ENCODE measurements at places on chromosomes 5 and 9.

GRCh38 chr5:6492934-6493333, 44.3 kb downstream of the UBE2QL1 start:
- no peak for DNase-seq

DNA sequence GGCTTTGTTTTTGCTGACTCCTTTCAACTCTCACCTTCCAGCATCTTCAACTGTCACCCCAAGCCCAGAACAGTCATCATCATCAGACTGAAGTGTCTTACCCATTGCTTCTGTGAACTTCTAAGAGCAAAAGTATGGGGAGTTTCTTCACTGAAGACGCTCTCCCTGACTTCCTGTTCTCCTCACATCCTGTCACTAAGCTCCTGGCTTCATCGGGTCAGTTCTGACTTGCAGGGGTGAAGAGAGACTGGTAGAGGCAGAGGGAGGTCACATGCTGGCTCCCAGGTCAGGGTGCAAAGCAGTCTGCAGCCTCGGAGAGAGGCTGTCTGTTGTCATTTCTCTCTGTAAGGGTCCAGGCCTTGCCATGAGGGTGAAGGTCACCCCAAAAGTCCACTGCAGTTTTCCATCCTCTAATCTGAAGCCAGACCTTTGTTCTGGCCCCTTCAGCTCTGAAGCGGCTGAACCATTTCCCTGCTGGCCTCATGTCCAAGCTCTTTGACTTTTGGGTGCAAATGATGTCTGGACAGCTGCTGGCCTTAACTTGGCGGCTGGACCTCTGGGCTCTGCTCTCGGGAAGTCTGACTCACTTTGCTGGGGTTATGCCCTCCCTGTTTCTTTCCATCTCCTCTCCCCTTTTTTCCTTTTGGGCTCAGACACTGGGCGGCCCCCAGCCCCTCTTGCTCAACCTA, 305.0 kb downstream of the RAB3C start:
- no peak for DNase-seq

GRCh38 chr5:150596313-150596712, 44.1 kb upstream of the SYNPO start:
- no peak for DNase-seq

DNA sequence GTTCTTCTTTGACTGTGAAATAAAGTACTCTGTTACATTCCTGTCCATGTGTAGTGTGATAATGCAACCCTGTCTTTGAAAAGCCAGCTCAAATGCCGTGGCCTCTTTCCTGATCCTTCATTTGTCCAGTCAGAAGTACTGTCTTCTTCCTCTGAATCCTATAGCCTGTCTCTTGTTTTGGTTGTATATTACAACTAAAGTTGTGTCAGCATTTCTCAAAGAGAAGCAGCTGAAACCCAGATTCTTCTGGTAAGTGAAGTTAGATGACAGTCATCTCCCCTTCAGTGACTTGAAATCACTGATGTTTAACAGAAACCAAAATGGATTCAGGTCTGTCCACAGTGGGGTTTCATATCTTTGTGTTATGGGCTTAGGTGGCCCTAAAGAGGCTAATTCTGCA, 196.2 kb downstream of the PCSK1 start:
- no peak for DNase-seq

GRCh38 chr5:14667770-14668169, 3.3 kb downstream of the OTULIN start:
- no peak for DNase-seq

DNA sequence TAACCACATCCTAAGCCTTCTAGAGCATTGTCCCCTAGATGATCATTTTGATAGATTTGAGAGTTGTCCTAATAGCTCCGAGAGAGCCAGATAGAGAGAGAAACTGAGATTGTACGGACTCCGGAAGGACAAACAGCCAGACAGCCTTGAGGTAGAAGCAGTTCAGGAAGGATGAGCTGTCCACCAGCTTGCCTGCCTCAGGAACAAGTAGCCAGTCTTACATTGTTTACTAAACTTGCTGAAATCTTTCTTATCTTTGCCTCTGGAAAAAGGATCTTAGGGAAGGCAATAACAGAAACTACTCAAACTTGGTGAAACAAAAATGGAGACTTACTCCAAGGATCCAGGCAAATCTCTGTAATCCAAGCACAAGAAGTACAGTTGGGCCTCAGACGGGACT, 39.0 kb upstream of the SAP30L start:
- no peak for DNase-seq

DNA sequence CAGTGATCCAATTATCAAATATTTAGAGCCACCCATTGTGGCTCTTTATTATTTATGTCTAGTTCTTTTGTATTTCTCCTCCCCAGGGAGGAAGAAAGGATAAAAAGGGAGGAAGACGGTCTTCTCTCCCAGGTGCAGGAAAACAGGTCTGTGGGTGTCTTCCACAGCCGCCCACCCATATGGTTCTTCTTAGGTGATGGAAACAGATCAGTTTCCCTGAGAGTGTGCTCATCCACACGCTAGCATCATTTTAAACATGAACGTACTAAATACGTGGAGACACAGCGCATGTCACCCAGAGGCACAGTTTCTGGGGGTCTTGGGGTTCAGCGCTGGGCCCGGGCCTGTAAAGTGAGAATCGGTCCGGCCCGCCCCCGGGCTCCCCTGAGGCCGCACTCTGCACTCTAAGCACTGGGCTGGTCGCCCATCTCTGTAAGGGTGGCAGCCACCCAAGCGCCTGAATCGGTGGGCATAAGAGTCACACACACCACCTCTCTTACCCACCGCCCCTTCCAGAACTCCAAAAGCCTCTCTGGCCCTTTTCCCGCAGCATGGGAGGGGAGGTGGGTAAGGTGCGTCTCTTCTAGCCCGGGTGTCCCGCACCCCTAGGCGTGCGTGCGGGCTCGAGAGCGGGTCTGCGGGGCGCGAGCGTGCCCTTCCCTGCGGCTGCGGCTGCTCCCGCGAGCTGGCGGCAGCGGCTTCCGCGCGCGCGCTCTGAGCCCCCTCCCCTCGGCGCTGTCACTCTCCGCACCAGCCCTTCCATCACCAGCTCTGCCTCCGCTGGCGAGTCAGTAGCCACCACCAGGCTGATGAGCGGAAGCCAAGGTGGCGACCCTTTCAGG, 1.3 kb downstream of the PTCH1 start:
- no peak for DNase-seq

All from activated naive CD4-positive, alpha-beta T cell (primary cell).